A549 (cell line): ENCODE measurements at places on chromosomes 4 and X. TPM values are rescaled to one million over a fixed set of nuclear protein-coding genes. Genes with fewer than 3 reads are reported as not detected.

Gene PAGE4
- polyA plus RNA-seq, result not detected in 3 replicates

Gene DIPK2B
- polyA plus RNA-seq, result not detected in 3 replicates

Gene RRH
- 0.10 to 0.18 TPM (median 0.12 TPM) in 3 replicates for polyA plus RNA-seq

DNA sequence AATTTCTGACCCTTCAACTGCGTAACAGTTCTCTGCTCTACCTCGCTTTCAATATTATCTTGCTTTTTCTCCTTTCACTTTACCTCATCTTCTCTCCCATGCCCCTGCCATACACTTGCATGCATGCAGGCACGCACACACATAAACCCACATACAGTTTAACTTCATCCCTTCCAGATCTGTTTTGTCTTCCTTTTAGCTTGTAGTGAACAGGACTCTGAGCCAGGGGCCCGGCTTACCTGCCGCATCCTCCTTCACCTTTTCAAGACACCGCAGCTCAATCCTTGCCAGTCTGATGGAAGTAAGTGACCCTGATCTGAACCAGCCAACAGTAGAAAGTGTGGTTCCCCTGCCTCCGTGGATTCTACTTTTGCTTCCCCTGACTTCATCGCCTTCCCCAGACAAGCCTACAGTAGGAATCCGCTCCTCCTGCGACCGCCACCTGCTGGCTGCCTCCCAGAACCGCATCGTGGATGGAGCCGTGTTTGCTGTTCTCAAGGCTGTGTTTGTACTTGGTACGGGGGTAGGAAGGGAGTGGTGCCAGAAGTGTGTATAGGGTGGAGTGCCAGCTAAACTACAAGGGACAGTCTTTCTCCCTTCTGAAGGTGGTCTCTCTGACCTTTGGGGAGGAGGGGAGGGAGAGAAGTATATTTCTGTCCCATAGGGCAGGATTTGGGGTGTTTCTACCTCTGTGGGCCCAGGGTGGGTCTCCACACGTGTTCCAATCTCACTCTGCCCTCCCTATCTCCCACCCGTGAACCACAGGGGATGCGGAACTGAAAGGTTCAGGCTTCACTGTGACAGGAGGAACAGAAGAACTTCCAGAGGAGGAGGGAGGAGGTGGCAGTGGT lies 10.7 kb downstream of the MED12 start:
- DNase-seq, result peak; percentile 64

GRCh38 chr4:109414938-109415337 lies 18.7 kb upstream of the SEC24B start:
- no peak for DNase-seq

GRCh38 chr4:174318829-174319764 lies 35.4 kb downstream of the CEP44 start:
- no peak for DNase-seq
